ENCODE measurements at places on chromosomes 7 and 10.
A peak's percentile ranks its signal among the peaks of the same experiment; 100 is the strongest.

- no peak for DNase-seq
These were observed 34.6 kb upstream of the PFKFB3 start for GRCh38 chr10:6168084-6168483.

DNA sequence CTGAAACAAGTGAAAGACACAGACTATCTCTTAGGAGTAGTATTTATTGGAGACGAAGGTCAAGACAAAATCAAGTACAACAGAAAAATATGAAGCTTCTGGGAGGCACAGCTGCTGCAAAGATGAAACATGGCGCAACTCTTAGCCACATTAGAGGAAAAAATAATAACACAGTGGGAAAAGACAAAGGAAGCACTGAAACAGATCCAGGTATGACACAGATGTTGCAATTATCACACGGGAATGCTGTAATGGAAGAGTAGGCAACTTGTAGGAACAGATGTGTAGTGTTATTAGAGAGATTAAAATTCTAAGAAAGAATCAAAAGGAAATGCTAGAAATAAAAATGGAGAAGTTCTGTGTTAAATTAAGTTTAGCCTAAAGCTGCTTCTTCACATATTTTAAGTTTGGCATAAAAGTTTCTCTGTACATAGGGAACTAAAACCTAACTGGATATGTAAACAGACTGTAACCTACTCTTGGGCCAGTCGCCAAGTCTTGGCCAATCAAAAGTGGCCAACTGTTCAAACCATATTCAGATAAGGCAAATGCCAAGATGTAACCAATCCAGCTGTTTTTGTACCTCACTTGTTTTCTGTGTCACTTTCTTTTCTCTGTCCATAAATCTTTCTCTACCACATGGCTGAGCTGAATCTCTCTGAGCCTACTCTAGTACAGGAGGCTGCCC, 1132.0 kb upstream of the LRRTM3 start:
- DNase-seq, result no peak

GRCh38 chr7:44998153-44998871, 1.7 kb upstream of the CCM2 start:
- DNase-seq, result no peak

DNA sequence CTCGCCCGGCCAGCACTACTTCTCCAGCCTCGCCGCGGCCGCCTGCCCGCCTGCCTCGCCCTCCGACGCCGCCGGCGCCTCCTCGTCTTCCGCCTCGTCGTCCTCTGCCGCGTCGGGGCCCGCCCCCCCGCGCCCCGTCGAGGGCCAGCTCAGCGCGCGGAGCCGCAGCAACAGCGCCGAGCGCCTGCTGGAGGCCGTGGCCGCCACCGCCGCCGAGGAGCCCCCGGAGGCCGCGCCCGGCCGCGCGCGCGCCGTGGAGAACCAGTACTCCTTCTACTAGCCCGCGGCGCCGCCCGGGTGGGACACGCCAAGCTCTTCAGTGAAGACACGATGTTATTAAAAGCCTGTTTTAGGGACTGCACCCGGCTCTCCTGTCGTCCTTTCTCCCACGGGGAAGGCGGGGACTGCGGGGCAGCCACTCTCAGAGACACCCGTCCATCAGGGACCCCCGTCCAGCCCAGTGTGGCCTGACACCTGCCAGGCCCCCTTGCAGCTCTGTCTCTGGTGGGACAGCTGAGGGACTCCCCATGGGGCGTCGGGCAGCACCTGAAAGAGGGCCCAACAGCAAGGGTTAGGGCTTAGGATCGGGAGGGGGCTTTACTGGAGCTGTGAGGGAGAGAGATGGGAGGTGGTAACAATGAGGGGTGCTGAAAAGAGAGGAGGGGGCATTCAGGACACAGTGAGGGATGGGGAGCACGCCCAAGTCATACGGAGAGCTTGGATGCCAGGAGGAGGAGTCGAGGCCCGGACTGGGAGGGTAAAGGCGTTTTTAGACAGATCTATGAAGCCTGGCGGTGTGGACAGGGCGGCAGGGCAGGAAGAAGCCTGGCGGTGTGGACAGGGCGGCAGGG, 34.7 kb downstream of the SPDYE6 start:
- DNase-seq, result peak; percentile 82

GRCh38 chr7:84073186-84073875, 121.3 kb downstream of the SEMA3A start:
- peak; percentile 13 for DNase-seq

- no peak for DNase-seq
These were observed 83.3 kb downstream of the RAMP3 start for GRCh38 chr7:45240926-45241325.

DNA sequence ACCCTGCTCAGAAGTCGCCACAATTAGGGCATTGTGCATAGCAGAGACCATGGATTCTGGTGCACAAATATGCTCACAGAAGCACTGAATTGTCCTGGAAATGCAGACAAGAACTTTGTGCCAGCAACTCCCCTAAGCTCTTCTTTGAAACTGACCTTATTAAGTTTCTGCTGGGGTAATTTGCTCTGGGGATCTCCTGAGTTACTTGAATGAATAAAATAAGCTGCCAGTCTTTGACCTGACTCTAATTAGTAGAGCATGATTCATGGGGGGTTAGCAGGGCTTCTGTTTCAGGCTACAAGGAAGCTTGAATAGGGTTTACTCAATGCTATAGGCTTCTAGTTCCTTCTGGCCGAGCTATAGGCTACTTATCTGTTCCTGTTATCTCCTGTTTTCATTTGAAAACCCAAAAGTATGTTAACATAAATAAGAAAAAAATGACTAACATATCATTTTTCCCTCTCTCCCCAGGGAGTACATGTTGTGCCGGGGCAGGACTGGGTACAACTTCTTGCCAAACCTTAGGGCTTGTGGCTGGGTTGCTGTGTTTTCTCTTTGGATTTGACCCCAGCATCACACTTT, 169.0 kb upstream of the TMEM229A start:
- no peak for DNase-seq

DNA sequence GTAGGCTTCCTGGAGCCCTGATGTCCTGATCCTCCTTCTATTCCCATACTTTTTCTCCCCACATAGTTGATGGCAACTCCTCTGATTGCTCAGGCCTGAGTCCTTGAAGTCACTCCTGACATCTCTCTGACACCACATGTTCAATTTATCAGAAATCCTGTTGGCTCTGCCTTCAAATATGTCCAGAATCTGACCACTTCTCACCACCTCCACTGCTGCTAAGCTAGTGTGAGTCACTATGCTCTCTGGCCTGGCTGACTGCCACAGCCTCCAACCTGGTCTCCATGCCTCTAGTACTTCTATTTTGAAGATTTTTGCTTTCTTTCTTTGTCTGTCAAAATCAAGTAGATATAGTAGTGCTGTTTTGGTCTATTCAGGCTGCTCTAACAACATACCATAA, 53.0 kb downstream of the TMEM229A start:
- DNase-seq, result peak; percentile 10

GRCh38 chr10:68501691-68502090, 25.6 kb downstream of the SLC25A16 start:
- no peak for DNase-seq

DNA sequence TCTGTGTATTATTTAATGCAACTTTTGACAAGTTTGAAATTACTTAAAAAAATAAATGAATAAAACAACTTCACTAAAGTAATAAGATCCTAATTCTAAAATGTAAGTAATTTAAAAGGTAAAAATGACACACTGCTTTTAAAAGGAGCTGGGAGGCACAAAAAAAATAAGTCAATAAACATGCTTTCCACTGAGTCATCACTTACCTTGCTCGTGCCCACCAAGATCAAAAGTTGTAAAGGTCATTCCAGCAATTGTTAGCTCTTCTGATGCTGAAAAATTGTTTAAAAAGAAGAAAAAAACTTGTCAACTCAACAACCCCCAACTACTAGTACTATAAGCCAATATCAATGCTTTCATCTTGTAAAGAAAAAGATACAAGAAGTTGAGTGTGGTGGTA, 9.5 kb downstream of the SAR1A start:
- DNase-seq, result no peak

GRCh38 chr7:101578552-101578951, 50.5 kb downstream of the MYL10 start:
- no peak for DNase-seq

DNA sequence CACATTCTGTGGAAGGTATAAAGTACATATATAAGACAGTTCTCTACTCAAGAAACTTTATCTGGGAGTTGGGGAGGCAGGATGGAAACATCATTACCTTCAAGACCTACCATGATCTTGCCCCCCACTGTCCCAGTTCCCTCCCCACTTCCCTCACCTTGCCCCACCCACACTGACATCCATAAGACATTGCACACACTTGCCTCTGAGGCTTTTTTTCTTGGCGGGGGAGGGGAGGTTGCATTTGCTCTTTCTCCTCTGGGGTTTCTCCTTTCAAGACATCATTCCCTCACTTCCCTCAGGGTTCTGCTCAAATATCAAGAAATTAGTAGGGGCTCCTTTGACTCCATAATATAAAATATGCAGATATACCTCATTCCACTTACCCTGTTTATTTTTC, 276.0 kb downstream of the ARL4A start:
- peak; percentile 6 for DNase-seq

DNA sequence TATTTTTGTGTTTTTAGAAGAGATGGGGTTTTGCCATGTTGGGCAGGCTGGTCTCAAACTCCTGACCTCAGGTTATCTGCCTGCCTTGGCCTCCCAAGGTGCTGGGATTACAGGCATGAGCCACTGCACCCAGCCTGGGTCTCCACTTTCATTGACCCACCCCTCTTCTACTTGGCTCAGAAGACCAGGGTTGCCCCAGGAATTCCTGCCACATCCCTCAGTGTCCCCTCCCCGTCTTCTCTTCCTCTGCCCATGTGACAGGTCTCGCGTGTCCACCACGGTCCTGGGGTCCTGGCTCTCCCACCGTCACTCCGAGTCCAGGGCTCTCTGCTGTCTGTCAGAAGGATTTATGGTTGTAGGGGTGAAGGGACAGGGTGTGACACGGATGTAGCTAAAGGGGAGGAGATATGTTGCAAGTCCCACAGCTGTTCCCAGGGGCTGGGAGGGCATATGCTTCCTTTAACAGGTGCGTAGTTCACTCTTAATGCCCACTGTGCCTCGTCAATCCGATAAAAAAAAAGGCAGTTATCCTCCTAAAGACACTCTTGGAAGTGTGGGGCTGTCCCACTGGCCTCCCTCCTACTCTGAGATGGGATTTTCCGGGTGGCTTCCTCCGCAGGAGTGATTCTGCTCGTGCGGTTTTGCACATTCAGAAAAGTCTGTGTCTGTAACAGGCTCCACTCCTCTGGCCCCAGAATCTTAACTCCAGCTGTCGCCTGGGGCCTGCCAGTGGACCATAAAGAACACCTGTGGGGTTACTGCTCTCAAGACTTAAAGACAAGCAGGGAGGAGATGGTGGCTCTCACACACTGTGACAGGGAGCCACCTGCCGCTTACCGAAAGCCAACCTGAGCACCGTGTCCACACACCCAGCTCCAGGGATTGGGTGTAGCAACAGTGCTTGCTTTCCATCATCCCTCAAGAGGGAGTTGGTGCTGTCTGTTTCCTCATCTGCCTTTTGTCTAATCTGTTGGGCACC, 36.7 kb upstream of the SHH start:
- no peak for DNase-seq

- DNase-seq, result no peak
These were observed 21.1 kb upstream of the MEOX2 start for GRCh38 chr7:15707570-15707969.

DNA sequence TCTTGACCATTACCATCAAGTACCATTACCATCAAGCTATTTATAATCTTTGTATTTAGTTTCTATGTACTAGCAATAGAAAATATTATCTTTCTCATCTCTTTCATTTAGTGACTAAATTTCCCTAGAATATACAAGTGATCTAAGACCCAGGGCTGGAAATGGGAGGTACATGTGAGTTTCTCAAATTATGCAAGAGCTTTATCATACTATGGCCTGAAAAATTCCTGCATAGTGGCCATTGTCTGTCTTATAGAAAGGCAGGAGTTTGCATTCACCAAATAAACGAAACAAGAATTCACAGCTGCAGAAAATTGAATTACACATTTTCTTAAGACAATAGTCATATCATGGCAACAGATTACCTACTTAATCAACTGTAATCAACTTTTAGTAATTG, 50.7 kb upstream of the HDAC9 start:
- no peak for DNase-seq

DNA sequence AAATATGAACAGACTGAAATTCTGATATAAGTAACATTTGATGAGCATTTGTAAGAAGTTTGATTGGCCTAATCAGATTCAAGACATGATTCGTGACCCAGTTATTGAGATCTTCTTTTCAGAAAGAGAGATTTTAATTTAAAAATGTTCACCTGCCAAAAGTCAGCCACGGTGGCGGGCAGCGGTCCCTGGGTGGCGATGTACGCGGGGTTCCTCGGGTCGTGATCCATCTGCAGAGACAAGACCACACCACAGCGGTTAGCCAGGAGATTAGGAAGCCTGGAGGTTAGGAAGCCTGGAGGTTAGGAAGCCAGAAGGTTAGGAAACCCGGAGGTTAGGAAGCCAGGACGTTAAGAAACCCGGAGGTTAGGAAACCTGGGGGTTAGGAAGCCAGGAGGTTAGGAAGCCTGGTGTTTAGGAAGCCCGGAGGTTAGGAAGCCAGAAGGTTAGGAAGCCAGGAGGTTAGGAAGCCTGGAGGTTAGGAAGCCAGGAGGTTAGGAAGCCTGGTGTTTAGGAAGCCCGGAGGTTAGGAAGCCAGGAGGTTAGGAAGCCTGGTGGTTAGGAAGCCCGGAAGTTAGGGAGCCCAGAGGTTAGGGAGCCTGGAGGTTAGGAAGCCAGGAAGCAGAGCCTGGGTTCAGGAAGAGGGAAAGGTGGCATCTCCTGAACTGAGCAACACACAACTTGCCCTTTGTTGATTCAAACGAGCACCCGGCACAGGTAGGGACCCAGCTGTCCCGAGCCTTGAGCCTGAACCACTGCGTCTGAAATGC, 258.5 kb downstream of the DNAJB6 start:
- DNase-seq, result no peak

DNA sequence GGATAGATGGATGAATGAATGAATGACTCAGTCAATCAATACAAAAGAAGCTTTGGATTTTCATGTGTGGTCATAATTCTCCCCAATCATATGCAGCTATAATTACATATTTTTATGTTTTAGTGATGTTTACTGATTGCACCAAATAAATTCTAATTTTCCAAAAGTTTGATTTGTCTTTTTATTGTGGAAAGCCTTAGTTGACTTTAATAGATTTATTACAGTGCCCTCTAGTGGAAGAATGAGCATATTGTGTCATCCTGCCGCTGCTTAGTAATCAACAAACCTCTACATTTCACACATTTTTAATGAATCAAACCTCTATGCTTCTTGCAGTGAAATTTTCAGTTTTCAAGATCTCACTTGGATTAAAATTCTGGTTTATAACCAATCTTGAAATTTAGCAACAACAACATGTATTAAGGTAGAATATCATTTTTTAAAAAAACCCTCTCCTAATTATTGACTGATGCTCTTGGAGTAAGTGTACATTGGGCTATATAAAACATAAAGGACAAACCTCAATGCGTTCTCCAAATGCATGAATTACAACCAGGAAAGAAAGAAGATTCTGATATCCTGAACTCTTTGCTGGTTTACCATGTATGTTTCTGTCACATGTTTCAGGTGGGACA, 55.6 kb upstream of the PNLIP start:
- peak; percentile 63 for DNase-seq

- DNase-seq, result peak; percentile 62
These were observed 437.5 kb upstream of the MBL2 start for GRCh38 chr10:53209944-53210611.

GRCh38 chr7:2575733-2576340, 17.1 kb downstream of the IQCE start:
- no peak for DNase-seq
